ENCODE measurements at places on chromosomes 5 and 9.

GRCh38 chr5:83871533-83872395 lies 151.1 kb upstream of the HAPLN1 start:
- no peak for DNase-seq

- no peak for DNase-seq
Measured at GRCh38 chr5:9710069-9710468, 79.9 kb upstream of the TAS2R1 start.

GRCh38 chr5:157085930-157086329 lies 22.9 kb downstream of the HAVCR2 start:
- DNase-seq = no peak

DNA sequence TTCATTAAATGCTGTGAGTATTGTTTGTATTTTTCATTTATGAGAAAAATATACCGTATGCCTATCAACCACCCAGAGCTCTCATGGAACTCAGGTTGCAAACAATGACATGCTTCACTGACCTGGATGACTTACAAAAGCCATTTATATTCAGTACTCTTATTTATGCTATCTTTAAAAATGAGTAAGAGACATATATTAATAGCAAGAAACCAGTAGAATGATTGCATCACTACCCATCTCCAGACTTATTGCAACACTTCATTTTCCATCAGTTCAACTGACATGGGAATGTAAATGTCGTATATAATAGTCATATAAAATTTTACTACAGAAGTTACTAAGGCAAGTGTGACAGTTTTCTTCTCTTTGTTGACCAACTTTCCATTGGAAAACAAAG lies 69.1 kb downstream of the OTP start:
- DNase-seq = no peak

DNA sequence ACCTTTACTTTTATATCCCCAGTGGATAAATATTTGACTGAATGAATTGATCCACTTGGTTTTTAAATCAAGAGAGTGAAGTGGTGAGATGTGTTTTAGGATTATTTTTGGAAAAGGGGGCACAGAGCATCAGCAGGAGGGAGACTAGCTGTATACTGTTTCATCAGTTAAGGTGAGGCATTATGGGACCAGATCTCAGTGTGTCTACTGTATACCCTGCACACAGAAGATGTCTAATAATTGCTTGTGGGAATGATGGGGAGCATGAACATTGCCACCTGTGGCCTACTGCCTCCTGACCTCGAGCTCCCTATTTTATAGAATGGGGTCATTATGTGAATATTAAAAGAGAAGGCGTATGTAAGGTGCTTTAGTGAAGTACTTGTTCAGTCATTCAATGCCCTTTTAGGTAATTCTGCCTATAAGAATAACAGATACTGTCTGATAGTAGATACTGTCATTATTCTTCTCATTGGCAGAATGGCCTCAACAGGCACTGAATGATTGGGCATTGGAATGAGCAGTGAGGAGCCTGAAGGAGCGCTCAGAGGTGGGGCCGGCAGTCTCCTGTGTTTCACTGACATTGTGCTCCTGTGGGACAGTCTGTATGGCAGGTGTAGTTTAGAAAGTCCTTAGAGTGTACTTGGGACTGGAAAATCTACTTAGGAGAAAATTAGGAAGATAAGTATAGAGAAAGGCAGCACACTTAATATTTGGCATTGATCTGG lies 47.4 kb upstream of the FAM120AOS start:
- DNase-seq = no peak

DNA sequence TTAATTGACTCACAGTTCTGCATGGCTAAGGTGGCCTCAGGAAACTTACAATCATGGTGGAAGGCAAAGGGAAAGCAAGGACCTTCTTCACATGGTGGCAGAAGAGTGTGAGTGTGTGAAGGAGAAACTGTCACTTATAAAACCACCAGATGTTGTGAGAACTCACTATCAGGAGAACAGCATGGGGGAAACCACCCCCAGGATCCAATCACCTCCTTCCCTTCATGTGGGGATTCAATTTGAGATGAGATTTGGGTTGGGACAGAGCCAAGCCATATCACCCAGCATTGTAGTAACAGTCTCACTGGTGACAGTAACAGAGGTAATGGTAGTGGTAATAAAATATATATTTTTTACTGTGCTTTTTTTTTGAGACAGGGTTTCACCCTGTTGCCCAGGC lies 18.1 kb downstream of the ZBTB5 start:
- no peak for DNase-seq

All from NCI-H187 treated with DMSO at 0.1 percent for 48 hours (cell line).